IMR-90 (cell line): ENCODE measurements at places on chromosomes 1 and 21. TPM values are rescaled to one million over a fixed set of nuclear protein-coding genes. Genes with fewer than 3 reads are reported as not detected.
A peak's percentile ranks its signal among the peaks of the same experiment; 100 is the strongest.

GRCh38 chr1:85314726-85315125 is 38.3 kb upstream of the BCL10 start:
- DNase-seq = peak; percentile 62

DNA sequence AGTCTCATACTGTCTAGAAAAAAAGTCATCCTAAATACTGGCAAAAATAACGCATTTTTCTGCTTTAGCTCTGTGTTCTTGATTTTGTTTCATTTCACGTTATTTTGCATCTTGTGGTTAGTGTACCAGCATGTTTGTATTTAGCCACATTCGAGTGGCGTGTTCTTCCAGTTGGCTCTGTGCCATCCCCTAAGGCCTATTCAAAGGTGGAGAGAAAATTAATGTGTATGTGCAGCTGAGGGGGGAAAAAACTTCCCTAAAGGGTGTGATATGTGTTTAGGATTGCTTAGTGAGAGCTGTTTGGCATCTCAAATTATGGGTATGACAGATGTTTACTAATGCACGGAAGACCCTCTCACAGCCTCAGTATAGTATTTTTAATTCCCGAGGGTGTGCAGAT is 12.1 kb downstream of the DNAJC16 start:
- no peak for DNase-seq

DNA sequence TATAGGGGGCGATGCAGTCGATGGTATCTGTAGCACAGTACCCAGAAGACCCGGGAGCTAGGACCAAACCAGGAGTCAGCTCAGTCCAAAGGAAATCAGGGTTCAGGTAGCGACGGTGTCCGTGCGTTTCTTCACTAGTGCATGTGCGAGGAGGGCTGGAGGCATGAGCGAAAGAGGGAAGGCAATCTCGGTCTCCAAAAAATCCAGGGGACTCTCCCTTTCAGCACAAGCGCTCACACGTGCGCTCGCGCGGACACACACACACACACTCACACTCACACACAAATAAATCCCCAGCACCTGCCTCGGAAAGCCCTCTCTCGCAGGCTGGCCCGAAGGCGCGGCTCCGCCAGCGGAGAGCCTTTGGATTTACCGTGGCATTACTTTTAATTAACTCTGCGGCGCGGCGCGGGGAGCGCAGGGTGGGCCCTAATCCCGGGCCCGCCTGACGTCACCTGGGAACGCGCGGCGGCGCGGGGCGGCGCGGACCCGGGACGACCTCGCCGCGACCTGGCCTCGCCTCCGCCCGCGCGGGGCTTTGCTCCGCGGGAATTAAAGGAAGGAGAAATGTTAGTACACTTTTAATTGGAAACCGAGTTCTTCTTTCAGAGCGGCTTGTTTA is 121.2 kb downstream of the LMX1A start:
- DNase-seq = no peak

GRCh38 chr1:197083474-197083873 is 16.4 kb upstream of the F13B start:
- no peak for DNase-seq

DNA sequence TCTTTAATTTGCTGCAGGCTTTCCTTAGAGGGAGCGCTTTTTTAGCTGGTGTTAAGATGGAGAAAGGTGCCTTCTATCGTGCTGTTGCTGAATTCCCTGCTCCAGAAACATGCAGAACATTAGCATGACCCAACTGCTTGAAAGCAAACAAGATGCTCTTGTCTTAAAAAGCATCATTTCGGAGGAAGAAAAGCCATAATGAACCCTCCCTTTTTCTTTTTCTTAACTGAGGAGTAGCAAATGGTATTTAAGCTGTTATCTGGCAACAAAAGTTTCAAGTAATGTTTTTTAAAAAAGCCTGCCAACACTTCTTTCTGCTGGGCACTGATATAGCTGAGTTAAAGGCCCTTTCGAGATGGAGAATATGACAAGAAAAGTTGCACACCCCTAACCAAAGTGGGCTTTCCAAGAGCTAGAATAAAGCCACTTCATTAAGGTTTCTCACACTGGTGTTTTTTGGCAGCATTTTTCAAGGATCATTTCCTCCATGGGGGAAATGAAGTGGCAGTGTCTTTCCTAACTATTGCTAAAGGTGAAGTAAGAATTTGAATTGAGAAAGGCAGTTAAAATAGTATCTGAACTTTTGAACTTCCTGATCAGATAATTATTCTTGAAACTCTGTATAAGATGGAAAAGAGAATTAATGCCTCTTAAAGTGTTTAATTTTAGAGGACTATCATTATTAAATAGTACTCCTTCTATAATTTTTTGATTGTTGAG is 38.8 kb downstream of the ST6GALNAC5 start:
- no peak for DNase-seq

GRCh38 chr1:195785830-195786229 is 822.4 kb downstream of the KCNT2 start:
- DNase-seq = no peak

GRCh38 chr21:34669149-34669879 is 520 bp downstream of the CLIC6 start:
- DNase-seq = no peak

DNA sequence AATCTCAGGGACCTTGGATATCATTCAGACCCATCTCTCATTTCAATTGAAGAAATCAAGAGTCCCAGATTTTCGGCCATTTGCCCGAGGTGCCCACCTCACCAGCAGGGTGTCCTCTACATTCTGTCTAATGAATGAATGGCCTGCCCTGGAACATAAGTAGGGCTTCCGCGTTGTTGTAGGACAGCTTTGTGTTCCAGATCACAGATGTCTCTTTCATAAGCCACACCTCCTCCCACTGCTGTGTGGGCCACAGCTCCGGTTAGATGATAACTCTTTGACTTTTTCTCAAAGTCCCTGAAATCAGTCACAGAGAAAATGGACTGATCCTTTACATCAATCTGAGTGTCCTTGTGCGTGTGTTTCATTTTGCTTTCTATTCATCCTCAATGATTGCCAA is 144.4 kb downstream of the RGS7 start:
- DNase-seq = no peak

- no peak for DNase-seq
Measured at GRCh38 chr1:193727850-193728249, 541.4 kb upstream of the B3GALT2 start.

GRCh38 chr1:180530501-180530900 is 28.1 kb upstream of the ACBD6 start:
- DNase-seq = peak; percentile 94

DNA sequence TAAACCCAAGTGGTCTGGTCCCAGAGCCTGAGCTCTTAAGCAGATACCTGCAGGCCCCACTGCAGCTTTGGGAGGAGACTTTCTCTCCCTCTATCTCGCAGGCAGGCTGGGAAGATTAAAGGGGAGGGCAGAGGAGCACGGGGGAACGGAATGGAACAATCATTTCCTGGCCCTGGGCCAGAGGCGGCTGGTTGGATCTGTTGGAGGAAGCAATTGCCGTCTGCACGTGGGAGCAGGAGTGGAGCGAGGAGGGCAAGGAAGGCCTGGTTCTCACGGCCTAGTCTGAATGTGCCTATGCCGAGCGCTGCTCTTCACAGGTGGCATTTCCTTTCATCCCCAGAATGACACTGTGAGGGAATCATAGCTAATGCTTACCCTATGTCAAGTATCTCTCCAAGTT is 23.7 kb downstream of the NKAIN1 start:
- peak; percentile 17 for DNase-seq

GRCh38 chr1:226403201-226404034 is 4.5 kb downstream of the PARP1 start:
- peak; percentile 8 for DNase-seq

DNA sequence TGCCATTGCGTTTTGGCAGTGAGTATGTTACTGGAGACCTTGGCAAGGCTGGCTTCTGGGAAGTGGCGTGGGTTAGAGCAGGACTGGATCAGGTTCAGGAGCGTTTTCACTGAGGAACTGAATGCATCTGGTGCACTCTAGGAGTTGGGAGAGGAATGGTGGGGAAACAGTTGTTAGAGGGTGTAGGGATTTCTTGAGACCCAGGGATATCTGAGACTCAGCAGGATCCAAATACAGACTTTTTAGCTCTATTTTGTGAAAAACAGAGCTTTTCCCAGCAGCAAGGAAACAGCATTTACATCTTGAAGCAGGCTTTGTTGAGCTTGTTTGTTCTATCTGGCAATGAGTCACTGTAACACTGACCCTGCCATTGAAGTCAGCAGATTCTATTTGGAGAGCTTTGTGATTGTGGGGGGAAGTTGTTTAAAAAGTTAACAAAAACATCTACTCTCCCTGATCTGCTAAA is 56.9 kb upstream of the NRIP1 start:
- peak; percentile 47 for DNase-seq

GRCh38 chr1:19662313-19662712 is 2.4 kb upstream of the HTR6 start:
- DNase-seq = no peak

DNA sequence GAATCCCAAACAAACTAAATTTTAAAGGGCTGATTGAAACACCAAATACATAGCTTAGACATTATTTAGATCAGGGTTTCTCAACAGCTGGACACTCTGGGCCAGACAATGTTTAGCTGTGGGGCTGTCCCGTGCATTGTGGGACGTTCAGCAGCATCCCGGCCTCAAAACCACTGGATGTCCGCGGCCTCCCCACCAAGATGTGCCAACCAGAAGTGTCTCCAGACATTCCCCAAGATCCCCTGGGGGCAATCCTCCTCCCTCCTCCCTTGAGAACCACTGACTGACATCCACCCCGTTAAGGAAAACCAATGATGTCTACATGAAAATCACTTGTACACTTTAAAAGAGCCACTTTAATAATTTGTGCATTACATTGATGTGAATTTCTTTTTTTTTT is 38.4 kb downstream of the CLSTN1 start:
- DNase-seq = no peak

DNA sequence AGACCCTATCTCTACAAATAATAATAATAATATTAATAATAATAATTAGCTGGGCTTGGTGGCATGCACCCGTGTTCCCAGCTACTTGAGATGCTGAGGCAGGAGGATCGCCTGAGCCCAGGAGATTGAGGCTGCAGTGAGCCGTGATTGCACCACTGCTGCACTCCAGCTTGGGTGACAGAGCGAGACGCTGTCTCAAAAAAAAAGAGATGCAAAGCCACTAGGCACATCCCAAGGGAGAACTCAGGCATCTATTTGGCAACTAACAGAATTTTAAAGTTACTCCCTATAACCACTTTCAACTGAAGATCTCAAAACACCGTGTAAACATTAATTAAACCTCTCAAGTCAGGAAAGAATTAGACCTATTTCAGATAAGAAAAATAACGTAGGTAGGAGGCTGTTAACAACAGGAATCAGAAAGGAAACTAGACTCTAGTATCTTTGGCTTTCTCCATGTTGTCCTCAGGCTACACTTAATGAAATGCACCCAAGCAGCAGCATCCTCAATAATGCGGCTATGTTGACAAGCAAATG is 3.7 kb downstream of the RNF19B start:
- no peak for DNase-seq

DNA sequence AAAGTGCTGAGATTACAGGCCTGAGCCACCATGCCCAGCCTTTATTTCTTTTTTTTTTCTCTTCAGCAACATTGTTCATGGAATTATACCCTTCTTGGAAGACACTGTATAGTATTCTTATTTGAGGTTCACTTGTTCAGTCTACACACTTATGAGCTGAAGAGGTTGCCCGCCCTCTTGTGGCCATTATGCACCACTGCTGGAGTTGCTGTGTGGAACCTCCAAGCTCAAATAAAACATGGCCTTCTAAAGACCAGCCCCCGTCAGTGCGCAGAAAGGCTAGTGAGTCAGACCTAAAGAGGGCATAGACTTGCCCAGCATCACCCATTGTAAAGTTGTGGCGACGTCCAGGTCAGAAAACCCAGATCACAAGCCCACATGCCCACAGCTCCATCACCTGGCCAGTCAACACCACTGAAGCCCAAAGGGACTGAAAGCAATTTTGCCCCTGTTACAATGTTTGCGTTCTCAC is 20.4 kb downstream of the LURAP1 start:
- DNase-seq = peak; percentile 93

DNA sequence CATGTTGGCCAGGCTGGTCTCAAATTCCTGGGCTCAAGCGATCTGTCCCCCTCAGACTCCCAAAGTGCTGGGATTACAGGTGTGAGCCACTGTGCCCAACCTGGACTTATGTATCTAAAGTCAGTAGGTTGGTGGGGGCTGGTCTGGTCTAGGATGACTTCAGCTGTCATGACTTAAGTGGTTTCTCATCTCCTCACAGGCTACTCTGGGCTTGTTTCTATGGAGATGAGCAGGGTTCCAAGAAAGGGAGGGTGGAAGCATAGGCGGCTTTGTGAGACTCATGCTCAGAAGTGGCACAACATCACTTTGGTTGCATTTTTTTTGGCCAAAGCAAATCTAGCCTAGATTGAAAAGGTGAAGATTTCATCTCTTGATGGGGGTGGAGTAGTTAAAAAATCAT is 115.9 kb upstream of the IVNS1ABP start:
- DNase-seq = no peak

DNA sequence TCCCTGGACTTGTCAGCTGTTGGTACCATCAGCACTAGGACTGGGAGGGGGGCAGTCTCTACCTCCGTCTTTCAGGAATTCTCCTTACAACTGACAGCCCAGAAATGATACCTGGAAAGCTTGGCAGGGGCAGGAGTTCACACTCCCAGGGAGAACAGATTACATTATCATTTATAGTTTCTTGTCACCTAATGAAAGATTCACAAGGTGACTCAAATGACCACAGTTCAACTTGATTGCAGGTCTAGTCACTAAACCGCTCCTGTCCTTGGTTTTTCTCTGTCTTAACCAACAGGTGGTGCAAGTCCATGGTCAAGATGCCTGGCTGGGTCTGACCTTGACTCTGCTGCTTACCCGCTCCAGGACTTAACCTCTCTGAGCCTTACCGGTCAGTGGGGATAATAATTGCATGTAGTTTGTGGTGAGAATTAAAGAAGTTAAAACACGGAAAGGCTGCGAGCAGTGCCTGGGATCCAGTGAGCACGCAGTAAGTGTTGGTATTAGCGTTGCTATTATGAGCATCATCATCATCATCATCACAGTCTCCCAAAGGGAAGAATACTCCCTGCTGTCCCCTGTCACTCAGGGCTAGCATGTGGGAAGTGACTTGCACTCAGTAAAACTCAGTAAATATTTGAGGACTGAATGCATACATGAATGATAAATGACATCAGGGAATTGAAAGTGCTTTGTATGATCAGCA is 125.3 kb upstream of the CD34 start:
- peak; percentile 31 for DNase-seq

DNA sequence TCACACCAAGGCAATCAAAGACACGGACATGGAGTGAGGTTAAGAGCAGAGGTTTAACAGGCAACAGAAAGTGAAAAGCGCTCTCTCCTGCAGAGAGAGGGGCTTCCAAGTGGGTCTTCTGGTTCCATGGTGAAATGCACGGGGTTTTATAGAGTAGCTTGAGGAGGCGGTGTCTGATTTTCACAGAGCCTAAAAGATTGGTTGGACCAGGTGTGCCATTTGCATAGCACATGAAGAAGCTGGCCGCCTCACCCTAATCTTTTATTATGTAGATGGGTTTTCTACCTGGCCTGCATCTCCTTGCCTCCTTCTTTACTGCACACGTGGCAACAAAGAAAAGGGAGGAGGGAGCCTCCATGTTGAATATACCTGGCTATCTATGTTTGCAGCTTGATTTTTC is 197.3 kb downstream of the RYR2 start:
- DNase-seq = no peak

The HRNR gene
- total RNA-seq = not detected in 2 replicates

The PTGFR gene
- 5.4 and 8.6 TPM in 2 replicates for total RNA-seq

The SOX13 gene
- 0.54 and 0.56 TPM in 2 replicates for total RNA-seq

The OR14K1 gene
- not detected in 2 replicates for total RNA-seq

The ABCB10 gene
- 10.9 and 13.3 TPM in 2 replicates for total RNA-seq

The LCE6A gene
- total RNA-seq = not detected in 2 replicates

The ZNF362 gene
- 5.3 and 5.7 TPM in 2 replicates for total RNA-seq

The FCMR gene
- total RNA-seq = not detected in 2 replicates

The ESRRG gene
- 0.54 and 0.56 TPM in 2 replicates for total RNA-seq

The RBM11 gene
- total RNA-seq = under 0.01 and 0.18 TPM in 2 replicates

The TFF2 gene
- not detected in 2 replicates for total RNA-seq

The LCE2B gene
- not detected in 2 replicates for total RNA-seq

The MTARC2 gene
- 0.36 and 0.56 TPM in 2 replicates for total RNA-seq
